ENCODE measurements at places on chromosomes 16 and 17.

GRCh38 chr16:57809276-57810196 lies 7.2 kb upstream of the KIFC3 start:
- no peak for DNase-seq

DNA sequence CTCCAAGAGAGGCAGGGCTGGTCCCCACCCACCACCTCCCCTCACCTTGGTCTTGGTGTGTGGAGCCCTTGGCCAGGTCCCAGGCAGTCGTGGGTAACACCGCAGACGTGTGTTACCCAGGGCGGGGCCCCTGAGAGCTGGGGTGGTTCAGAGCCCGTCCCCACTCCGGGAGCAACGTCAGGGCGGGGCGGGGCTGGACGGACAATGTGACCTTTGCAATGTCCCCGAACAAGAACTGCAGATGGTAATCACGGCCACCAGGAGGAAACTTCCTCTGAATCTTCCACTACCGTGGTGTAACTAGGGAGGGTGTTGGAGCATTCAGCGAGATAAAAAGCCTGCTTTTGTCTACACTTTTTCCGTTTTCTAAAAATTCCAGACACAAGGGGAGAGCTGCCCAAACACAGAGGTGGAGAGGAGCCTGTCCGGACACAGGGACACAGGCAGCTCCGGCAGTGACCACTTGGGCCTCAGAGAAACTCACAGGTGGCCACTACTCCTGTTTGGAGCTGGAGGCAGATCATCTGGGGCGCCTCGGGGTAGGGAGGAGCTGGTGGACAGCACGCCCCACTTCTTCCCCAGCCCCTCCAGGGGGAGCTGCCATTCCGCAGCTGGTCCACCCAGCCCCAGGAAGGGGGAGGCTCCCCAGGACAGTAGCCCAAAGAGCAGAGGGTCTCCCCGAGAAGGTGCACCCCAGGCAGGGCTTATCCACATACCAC lies 14.2 kb upstream of the SLC38A10 start:
- DNase-seq, result peak; percentile 89

DNA sequence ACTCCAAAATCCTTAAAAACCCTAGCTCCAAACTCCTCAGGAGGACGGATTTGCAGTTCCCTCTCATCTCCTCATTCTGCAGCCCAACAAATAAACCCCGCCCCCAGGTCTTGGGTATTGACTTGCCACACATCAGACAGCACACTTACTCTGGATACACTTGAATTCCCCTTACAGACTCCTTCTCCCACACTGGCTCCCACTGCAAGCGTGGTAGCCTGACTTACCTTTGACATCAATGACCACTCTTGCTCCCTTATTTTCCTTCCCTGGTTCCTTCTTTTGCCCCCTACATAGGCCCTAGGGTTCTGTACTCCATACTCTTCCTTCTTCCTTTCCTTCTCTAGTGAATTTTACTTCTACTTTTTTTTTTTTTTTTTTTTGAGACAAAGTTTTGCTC lies 7.5 kb downstream of the RFFL start:
- DNase-seq, result no peak

- DNase-seq, result peak; percentile 77
Measured at GRCh38 chr17:50471009-50471905, 2.6 kb upstream of the CHAD start.

- DNase-seq, result no peak
Measured at GRCh38 chr17:53092072-53092471, 730.7 kb upstream of the KIF2B start.

- no peak for DNase-seq
Measured at GRCh38 chr16:78990309-78990701, 610.2 kb downstream of the MAF start.

- peak; percentile 71 for DNase-seq
Measured at GRCh38 chr17:42347198-42347597, 41.0 kb downstream of the STAT3 start.

- DNase-seq, result no peak
Measured at GRCh38 chr17:64658931-64659330, 3.2 kb downstream of the SMURF2 start.

DNA sequence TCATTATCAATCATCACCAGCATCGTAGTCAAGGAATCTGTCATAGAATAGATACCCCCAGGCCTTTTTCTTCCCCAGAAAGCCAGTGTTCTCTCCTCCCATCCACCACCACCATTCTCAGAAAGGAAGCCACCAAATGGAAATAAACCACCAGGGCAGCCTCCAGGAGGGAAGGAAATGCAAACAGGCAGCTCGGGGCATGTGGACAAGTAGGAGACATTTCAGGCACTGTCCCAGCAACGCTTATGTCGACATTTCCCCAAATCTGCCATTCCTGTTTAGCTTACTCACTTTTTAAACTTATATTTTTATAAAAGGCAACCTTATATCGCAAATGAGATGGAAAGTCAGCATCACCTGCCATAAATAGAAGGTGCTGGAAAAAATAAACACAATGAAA lies 15.8 kb downstream of the EMP2 start:
- no peak for DNase-seq

DNA sequence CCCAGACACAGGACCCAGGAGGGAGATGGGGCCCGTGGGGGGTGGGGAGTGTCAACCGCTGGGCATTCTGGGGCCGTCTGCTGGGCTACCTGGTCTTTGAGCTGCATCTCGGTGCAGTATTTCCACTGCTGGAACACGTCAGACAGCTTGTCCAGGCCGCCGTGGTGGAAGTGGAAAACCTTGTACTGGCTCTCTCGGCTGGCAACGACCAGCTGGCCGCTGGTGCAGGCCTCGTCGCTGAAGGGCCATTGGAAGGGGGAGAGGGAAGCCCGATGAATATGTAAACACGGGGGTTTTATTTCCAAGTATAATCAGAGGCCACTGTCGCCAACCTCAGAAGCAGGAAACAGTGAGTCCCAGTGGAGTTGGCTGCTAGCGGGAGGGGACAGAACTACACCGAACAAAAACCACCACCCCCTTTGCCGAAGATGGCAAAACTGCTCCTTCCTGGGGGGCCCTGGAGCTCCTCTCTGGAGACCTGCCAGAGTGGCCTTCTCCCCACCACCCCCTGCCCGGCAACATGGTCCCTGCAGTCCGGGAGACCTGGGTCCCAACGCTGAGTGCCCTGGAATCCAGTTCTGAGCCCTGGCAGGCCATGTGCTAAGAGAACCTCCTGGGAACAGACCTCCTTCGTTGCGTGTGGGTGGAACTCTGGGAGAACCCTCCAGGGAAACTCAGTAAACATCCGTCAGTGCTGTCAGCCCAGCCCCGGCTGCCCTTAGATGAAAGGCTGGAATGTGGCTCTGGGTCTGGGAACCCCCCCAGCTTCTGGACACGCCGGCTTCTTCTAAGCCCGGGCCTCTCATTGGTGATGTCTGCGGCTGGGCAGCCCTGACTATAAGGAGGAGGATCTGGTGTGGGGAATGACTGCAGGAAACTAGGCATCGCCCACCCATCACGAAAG lies 84.1 kb downstream of the TBC1D16 start:
- peak; percentile 81 for DNase-seq

DNA sequence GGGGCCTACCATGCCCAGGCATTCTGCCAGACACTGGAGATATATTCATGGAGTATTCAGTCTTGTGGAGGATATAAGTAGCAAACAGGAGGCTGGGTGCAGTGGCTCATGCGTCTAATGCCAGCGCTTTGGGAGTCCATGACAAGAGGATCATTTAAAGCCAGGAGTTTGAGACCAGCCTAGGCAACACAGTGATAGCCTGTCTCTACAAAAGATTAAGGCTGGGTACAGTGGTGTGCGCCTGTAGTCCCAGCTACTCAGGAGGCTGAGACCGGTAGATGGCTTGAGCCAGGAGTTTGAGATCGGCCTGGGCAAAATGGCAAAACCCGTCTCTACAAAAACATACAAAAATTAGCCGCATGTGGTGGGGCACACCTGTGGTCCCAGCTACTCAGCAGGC lies 37.7 kb upstream of the CDH3 start:
- DNase-seq, result no peak

GRCh38 chr17:28526381-28526780 lies 20.2 kb downstream of the FOXN1 start:
- DNase-seq, result no peak

GRCh38 chr17:19900809-19901208 lies 33.1 kb upstream of the ULK2 start:
- DNase-seq, result no peak

- DNase-seq, result no peak
Measured at GRCh38 chr17:34249478-34249877, 5.6 kb upstream of the CCL2 start.

GRCh38 chr16:2715966-2716885 lies 3.8 kb downstream of the PRSS27 start:
- no peak for DNase-seq

DNA sequence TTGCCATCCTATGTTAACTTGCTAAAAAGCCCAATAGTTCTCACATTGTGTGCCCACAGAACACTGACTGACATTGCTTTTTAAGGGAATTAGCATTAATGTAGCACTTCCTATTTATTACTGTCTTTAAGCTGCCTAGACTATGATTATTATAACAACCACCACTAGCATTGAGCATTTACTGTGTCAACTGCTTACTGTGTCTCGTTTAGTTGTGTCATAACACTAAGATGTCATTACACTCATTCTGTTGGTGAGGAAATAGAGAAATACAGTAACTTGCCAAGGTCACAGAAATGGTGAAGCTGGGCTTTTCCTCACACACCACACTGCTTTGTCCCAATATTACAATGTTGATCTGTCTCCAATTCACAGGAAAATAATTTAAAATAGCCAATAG lies 30.2 kb downstream of the TRIM25 start:
- no peak for DNase-seq

DNA sequence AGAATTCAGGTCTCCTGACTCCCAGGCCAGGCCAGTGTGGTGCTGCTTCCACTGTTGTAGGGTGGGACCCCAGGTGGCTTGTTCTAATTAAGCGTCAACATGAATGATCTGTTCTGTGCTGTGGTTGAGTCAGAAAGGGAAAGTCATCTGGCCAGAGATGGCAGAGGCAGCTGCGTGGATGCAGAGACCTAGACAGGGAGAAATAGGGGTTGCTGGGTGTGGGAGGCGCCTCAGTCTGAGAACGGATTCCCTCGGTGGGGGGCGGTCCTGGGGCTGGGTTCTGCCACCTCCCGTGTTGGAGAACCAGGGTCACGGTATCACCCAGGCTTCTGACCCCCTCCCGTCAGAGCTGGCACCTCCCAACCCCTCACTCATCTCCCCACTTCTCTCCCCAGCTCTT lies 5.6 kb downstream of the FBRS start:
- no peak for DNase-seq

DNA sequence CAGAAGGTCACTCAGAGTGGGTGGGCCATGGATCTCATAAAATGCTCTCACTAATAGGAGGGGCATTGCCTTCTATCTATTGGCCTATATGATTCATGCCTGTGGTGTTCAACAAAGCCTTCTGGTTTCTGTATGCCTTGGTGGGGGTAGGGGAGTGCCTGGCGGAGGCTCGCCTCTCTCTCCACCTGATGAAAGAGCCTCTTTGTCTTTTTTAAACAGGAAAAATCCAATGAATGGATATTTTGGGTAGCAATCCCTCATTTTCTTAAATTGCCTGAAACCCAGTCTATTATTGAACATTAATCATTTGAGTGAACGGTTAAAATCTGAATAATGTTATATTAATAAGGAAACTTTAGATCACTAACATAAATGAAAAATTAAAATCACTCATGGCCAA lies 90.6 kb downstream of the TOX3 start:
- no peak for DNase-seq

- no peak for DNase-seq
Measured at GRCh38 chr17:40041196-40041595, 13.0 kb downstream of the MED24 start.

Data from femur (tissue), 1 donor.